Muscle of leg (tissue), 16 donors: ENCODE measurements at places on chromosomes 4 and X.
A peak's percentile ranks its signal among the peaks of the same experiment; 100 is the strongest.

DNA sequence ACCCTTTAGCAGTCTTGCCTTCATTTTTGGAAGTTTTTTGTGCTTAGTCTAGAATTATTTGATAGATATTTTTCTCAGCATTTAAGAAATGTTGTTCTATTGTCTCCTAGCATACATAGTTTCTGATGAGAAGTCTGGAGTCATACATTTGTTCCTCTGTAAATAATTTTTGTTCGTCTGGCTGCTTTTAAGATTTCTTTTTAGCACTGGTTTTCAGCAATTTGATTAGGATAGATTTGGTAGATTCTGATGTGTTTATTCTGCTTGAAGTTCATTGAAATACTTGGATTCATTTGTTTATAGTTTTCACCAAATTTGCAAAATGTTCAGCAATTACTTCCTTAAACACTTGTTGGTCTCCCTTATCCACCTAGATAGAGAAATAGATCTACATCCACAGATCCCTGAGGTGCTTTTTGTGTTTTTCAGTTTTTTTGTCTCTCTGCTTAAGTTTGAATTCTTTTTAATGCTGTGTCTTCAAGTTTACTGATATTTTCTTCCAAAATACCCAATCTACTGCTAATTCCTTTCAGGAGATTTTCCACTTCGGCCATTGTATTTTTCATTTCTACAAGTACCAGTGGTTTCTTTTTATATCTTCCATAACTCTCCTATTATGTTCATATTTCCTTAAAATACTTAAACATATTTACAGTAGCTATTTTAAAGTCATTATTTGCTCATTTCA is 64.9 kb downstream of the ABLIM2 start:
- DNase-seq: no peak

GRCh38 chr4:62450740-62451139 is 1250.6 kb downstream of the ADGRL3 start:
- DNase-seq: no peak

DNA sequence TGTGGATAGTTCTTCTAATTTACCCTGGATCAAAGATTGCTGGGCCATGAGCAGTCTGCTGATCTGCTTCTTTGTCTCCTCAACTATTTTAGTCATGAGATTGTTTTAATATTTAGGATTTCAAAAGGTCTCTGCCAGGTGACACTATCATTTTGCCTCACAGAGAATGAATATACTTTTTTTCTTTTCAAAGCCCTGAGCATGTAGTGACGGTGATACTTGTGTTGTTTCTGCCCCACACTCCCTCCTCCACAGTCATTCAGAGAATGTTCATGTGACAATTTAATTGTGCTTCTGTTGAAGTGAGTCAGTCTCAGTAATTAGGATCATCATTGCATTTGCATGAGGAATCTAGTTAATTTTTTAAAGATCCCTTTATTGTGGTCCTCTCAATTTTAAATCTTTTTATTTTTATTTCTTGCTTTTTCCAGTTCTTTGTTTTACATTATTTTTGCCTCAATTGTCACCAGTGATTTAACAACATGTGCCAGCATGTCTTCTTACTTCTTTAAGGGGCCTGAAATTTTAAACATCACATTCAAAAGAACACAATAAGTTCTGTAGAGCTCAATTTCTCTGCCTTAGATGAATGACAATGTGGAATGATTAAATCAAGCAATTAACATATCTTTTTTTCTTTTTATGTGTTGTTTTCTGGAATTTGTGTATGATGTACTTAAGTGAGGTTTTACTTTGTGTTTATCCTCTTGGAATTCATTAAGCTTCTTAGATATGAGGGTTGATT is 12.3 kb downstream of the MMRN1 start:
- no peak for DNase-seq

GRCh38 chrX:119565107-119565663 is at the start of gene STEEP1:
Gene STEEP1, minus strand, starts transcription at chrX:119565409. Its CDS starts 54 bp downstream, at chrX:119565355.
- peak; percentile 97 for DNase-seq

DNA sequence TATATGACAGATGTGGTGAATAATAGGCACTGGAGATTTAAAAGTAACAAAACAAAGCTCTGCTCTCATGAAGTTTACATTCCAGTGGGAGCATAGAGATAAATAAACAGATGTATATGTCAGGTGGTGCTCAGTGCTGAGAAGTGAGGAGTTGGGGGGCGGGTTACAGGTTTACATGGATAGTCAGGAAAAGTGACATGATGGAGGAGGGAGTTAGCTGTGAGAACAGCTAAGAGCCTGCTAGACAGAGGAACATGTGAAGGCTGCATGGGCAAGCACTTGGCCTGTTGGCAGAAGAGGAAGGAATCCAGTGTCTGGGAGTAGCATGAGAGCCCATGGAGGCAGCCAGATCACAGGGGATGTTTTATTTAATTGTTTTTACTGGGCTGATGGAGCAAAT is 10.2 kb upstream of the TMEM156 start:
- no peak for DNase-seq

DNA sequence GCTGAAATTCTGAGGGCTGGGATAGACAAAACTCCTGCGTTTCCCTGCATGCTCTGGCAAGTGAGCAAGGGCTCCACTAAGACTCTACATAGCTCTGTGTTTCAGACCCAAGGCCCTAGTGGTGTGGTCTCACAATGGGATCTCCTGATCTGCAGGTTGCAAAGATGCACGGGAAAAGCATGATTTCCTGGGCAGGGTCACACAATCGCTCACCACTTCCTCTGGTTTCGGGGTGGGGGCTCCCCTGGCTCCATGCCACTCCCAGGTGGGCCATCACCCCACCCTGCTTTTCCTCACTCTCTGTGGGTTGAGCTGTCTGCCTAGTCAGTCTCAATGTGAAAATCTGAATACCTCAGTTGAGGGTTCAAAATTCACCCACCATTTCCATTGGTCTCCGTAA is 111.5 kb downstream of the KLF8 start:
- DNase-seq: no peak

GRCh38 chr4:174198828-174199227 is 84.6 kb downstream of the FBXO8 start:
- peak; percentile 56 for DNase-seq

DNA sequence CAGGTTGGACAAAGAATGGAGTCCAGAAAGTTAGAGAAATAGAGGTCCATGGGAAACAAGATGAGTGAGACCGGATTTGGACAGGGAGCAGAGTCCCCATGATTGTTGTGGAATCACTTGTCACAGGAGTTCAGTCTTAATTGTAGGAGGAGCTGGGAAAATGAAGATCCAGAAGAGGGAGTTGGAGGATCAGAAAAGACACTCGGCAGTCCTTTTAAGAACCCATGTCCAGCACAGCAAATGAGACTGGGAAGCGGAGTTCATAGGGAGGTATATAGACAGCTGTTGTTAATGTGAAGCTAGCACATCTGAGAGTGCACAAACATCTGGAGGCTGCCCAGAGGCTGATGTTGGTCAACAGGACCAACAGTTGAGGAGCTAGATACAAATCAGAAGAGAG is 111.4 kb upstream of the RXFP1 start:
- no peak for DNase-seq

- DNase-seq: no peak
These were observed 82.4 kb downstream of the F11 start for GRCh38 chr4:186348433-186348832.

DNA sequence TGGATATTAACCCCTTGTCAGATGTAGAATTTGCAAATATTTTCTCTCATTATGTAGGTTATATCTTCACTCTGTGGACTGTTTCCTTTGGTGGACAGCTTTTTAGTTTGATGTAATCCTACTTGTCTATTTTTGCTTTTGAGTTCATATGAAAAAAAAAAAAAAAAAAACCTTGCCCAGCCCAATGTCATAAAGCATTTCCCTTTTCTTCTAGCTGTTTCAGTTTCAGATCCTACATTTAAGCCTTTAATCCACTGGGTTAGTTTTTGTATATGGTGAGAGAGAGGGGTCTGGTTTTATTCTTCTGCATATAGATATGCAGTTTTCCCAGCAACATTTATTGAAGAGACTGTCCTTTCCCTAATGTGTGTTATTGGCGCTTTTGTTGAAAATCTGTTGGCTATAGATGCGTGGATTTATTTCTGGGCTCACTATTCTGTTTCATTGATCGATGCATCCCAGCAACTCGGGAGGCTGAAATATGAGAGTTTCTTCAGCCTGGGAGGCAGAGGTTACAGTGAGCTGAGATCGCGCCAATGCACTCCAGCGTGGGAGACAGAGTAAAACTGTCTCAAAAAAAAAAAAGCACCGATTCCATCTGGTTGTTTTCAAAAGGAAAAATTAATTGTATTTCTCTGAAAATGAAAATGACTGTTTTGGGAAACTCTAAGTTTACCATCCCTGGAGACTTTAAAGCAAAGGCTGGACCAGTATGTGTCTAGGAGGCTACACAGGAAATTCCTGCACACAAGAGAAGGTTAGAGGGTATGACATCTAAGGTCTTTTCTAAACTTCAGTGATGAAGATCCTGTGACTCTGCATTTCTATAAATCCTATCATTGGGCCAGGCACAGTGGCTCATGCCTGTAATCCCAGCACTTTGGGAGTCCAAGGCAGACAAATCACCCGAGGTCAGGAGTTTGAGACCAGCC is 35.6 kb downstream of the STEEP1 start:
- peak; percentile 56 for DNase-seq

GRCh38 chrX:130419263-130419662 is 17.5 kb downstream of the RBMX2 start:
- no peak for DNase-seq

DNA sequence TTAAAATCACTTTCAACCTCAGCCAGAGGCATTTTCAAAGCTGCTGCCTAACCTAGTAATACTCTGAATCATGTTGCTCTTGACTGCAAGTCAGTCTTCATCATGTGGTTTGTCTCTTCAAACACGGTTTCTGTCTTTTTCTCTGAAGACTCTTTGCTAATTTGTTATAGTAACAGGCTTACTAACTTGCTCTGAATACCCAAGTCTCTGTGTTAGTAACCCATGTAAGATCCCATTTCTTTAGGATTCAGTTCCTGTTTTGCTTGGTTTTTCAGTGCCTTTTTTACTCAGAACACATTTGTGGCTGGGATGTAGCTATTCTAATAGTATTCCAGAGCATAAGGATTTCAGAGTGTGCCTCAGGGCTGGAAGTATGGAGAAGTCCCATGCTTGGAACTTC is 1450.6 kb upstream of the IGFBP7 start:
- DNase-seq: no peak

DNA sequence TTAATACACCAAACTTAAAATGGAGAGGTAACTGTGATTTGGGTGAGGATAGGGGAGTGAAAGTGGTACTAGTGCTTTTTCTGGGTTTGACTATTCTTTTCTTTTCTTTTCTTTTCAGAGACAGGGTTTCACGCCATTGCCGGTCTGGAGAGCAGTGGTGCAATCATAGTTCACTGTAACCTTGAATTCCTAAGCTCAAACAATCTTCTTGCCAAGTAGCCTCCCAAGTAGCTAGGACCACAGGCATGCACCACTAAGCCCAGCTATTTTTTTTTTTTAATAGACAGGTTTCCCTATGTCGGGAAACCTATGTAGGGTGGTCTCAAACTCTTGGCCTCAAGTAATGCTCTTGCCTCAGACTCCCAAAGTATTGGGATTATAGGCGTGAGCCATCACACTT is 3.0 kb upstream of the ARMCX4 start:
- DNase-seq: no peak

DNA sequence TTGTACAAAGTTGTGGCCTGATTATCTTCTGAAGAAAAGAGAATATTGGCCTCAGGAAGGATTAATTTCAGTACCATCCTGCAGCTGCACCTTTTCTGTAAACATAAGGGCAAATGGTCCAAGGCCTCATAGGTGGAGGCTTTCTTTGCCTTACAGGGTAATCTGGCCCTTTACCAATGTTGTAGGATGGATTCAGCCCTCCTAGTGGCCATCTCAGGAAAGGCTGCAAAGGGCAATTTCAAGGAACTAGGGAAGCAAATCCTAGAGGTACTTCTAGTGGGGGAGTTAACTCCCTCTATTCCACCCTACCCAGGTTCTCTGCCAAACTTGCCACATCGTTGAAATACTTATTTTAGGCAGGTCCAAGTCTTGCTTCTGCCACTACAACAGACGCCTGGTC is 57.6 kb downstream of the UGT2B11 start:
- DNase-seq: no peak

GRCh38 chr4:137545461-137545861 is 13.2 kb upstream of the PCDH18 start:
- peak; percentile 40 for DNase-seq

GRCh38 chr4:115108850-115109249 is 4.6 kb downstream of the NDST4 start:
- no peak for DNase-seq

DNA sequence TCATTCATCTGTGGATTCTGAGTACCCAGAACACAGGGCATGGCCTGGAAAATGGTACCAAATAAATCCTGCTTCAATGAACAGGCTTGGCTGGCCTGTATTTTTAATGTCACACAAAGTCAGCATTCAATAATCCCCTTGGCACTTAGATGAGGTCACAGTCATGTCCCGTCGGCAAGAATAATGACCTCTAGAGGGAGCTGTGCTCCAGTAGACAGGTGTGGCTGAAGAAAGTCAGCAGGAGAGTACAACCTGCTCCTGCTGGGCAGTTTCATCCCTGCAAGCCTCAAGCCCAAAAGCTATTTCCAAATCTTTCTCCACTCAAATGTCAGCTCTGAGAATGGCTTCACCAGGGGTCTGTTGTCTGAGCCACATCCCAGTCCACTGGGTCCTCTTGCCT is 404.0 kb upstream of the F9 start:
- DNase-seq: peak; percentile 5

DNA sequence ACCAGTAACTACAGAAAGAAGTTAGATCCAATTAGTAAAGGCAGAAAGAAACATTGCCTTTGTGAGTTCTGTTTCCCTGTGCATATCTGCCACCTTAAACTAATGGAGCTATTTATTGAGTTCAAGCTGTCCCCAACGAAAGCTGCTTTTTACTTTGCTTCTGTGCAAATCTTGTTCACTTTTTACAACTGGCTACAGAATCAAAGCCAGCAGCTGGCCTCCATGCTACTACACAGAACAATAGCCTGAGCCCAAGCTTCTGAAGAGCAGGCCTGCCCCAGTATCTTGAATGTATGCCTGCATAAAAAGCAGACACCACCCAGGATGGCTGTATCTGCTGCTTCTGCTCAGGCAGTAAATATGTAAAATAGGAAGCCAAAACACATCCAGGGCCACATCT is 28.1 kb downstream of the ANK2 start:
- DNase-seq: peak; percentile 7

DNA sequence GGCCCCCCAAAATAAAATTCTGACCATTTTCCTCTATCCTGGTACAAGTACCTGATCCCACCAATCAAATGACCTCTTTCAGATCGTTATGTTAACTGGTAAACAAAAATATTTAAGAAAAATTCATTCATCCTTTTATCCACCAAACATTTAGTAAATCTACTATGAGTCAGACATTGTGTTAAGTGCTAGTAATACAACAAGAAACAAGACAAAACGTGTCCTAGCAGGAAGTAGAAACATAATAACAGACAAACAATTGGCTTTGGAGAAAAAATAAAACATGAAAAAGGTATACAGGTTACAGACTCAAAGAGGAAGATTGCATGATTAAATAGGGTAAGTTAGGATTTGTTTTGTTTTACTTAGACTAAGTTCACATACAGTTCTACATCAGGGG is 43.7 kb downstream of the ANTXR2 start:
- no peak for DNase-seq

GRCh38 chrX:145843146-145843904 is 25.7 kb downstream of the SLITRK2 start:
- DNase-seq: no peak

- DNase-seq: peak; percentile 74
These were observed 1.6 kb upstream of the LNX1 start for GRCh38 chr4:53592686-53593501.
